ENCODE measurements at places on chromosomes 6 and 20. TPM values are rescaled to one million over a fixed set of nuclear protein-coding genes. Genes with fewer than 3 reads are reported as not detected.

The CTCFL gene
- 0.29 TPM for polyA plus RNA-seq

The PLA2G7 gene
- 1.6 TPM for polyA plus RNA-seq

The CST5 gene
- polyA plus RNA-seq, result not detected

The FGD2 gene
- polyA plus RNA-seq, result 4.5 TPM

The SIRPD gene
- polyA plus RNA-seq, result not detected

The COL9A3 gene
- polyA plus RNA-seq, result 14.0 TPM

The BHLHE23 gene
- not detected for polyA plus RNA-seq

The SIRPG gene
- 0.32 TPM for polyA plus RNA-seq

The MAS1 gene
- polyA plus RNA-seq, result 0.38 TPM

The NHSL1 gene
- polyA plus RNA-seq, result 27.4 TPM

The HDGFL1 gene
- polyA plus RNA-seq, result not detected

The NHLRC1 gene
- polyA plus RNA-seq, result 2.3 TPM

The TEAD3 gene
- 48.3 TPM for polyA plus RNA-seq

The FANCE gene
- polyA plus RNA-seq, result 17.3 TPM

The CDSN gene
- not detected for polyA plus RNA-seq
